Fibroblast of upper back skin (primary cell): ENCODE measurements at places on chromosomes 4 and X.

DNA sequence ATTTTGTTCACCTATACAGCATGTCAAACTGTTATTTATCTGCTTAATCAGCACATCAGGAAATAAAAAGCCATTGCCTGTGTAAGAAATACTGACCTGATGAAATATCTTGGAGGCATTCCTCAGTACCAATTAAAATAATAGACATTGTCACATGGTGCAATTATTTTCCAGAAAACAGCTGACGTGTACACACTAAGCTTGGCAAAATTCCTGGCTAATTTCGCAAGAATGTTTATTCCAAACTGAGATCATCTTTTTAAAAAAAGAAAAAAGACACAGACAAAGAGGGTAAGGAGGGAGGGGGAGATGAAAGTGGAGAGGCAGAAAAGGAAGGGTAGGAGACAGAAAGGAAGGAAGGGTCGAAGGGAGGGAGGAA lies 61.9 kb upstream of the NFKB1 start:
- peak; percentile 89 for DNase-seq

DNA sequence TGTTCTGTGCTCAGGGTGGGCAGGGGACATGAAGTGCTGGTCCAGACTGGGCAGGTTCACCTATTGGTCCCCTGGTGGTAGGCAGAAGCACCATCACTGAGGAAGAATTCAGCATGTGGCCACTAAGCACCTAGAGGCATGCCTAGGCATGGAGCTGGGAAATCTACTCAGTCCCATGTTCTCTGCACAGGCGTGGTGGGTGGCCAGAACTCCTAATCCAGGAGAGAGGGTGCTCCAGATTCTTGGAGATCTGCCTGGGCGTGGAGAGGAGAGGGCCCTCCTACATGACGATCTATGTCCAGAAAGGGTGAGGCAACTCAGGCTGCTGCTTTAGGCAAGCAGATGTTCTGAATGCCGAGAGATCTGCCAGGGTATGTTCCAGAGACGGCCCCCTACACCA lies 44.6 kb upstream of the MAGEC2 start:
- no peak for DNase-seq

- no peak for DNase-seq
These were observed 126.6 kb downstream of the TBL1X start for GRCh38 chrX:9591496-9591895.

GRCh38 chrX:111868726-111869638 lies 7.0 kb upstream of the TRPC5OS start:
- no peak for DNase-seq

GRCh38 chrX:139739138-139739537 lies 31.2 kb upstream of the MCF2 start:
- peak; percentile 13 for DNase-seq

GRCh38 chrX:139967300-139967699 lies 2.0 kb upstream of the CXorf66 start:
- no peak for DNase-seq

GRCh38 chrX:11666952-11667685 lies 1.4 kb upstream of the ARHGAP6 start:
- DNase-seq = no peak

DNA sequence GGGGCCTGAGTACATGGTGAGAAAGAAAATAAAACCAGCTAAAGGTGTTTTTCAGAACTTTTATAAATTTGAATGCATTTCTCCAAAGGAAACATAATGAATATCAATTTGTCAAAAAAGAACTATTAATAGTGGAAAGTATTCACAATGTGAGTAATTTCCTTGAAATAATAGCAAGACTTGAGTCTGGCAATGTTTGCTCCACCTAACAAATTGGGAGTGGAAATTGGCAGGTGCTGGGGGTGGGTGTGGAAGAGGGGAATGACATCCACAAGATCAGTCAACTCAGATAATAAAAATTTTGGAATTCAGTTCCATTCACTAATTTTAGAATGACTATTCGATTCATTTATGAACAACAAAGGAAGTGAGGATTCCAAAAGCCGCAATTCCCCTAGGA lies 884.8 kb upstream of the SLIT2 start:
- DNase-seq = no peak

GRCh38 chr4:24094726-24095125 lies 204.9 kb upstream of the PPARGC1A start:
- DNase-seq = peak; percentile 41
